GM23248 (cell line): ENCODE measurements at places on chromosomes 7 and 10.

GRCh38 chr10:98560565-98560964 is 113.8 kb upstream of the HPS1 start:
- peak; percentile 49 for DNase-seq

DNA sequence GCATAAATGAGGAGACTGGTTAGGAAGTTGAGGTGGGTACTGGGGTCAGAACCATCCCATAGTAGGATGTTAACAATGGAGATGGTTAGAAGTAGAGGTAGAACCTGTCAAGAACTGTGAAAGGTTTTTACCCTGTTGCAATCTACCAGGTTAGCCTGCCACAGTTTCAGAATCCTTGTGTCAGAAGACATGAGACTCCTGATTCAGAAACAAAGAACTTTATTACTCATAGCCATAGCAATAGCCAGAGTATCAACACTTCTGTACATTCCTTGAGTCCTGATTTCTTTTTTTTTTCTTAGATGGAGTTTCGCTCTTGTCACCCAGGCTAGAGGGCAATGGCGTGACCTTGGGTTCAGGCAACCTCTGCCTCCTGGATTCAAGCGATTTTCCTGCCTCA is 200.9 kb downstream of the GRM3 start:
- DNase-seq, result no peak

DNA sequence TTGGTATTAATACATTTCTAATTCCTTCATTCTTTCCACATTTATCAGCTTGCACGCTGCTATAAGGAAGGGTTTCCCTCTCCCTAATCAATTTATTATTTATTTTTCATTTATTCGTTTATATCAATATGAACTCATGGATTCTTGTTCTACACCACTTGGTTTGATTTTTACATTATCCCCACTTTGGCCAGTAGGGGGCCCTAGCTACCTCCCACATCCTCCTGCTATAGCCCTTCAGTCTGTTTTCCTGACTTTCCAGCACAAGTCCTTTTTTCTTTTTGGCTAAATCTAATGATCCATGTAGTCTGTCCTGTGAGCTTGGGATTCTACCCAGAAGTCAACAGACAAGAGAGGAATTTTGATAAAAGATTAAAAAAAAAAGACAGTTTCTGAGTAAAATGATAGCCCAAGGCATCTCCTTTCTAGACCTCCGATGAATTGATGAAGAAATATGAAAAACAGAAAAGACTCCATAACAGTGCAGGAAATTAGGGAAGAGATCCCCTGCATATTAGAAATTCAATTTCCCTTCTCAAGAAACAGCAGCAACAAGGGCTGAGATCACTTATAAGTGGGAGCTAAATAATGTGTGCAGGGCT is 47.7 kb downstream of the LYZL2 start:
- peak; percentile 61 for DNase-seq

DNA sequence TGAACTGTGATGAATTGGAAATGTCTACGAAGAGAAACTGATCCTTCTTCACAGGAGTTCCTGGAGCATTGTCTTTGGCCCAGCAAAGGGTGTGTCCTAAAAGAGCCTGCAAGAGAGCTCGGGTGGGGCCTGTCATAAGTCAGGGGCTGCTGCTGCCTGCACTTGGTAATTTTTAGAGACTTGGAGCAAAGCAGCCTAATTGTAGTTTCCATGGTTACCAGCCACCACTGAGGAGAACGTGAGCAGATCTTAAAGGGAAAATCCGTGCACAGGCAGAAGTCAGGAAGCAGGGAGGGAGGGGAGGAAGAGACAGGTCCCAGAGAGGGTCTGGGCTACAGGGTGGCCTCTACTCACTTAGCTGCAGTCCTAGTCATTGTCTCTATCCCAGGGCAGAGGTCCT is 463.6 kb downstream of the PLXNA4 start:
- DNase-seq, result no peak

GRCh38 chr10:124289851-124290795 is 128.6 kb downstream of the OAT start:
- no peak for DNase-seq

DNA sequence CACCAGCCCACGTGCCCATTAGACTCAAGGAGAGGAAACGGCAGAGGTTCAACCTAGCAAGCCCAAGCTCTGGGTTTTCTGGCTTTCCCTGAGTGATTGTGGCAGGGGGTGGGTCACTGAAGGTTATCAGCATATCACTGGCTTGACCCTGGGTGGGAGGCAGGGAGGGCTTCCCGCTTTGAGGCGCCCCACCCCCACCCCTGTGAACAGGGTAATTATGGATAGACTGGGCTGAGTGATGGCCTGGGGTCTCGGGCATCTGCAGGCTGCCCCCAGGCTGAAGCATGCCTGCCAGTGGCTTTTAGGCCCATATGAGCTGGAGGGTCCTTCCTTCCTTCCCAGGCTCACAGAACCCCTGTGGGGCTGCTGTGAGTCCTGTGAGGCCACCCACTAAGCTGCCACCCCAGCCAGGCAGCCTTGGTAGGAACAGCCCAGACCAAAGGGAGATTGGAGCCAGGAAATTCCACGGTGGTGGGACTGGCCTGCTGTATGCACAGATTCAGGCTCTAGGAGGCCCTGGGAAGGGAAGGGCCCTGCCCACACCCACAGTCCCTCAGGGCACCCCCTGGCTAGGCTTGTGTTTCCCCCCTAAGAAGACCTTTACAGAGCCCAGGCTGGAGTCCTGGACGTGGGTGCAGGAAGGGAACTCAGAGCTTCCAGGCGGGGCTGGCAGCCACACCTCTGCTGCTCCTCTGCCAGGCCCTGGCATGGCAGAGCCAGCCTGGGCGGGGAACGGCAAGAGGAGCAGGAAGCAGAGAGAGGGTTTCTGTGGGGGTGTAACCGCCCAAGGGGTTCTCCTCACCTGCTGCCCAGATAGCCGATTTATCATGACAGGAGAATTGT is 33.1 kb downstream of the GPRIN2 start:
- peak; percentile 64 for DNase-seq

- no peak for DNase-seq
Measured at GRCh38 chr7:29214056-29214455, 19.5 kb downstream of the CHN2 start.

- no peak for DNase-seq
Measured at GRCh38 chr7:105618016-105618296, 36.7 kb upstream of the EFCAB10 start.

DNA sequence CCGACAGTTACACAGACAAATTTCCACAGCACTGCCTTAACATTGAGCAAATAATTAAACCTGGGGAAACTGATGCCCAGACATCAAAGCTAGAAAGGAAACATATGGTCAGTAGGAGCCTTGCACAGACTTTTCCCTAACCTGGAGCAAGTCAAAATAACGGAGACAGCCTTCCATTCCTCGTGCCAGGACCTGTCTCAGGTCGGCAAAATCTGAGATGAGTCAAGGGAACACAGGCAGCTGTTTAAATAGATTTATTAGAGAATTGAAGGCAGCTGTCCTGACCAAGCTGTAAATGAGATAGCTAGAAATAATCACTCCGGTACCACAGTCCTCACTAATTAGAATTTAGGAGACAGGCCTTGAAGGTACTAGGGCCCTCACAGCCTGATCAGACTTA is 81.2 kb downstream of the RAMP3 start:
- no peak for DNase-seq
